Upper lobe of left lung (tissue), 6 donors: ENCODE measurements at places on chromosomes 12 and 14.

- H3K4me1 ChIP-seq: no peaks in the 10 kb centered on the region
- no peaks in the 10 kb centered on the region for H3K27me3 ChIP-seq
- H3K36me3 ChIP-seq: no peaks in the 10 kb centered on the region
- no peak overlapping the region for H3K4me3 ChIP-seq
- DNase-seq: no peak
These were observed 1005.0 kb downstream of the GALC start for GRCh38 chr14:86987966-86988365.

DNA sequence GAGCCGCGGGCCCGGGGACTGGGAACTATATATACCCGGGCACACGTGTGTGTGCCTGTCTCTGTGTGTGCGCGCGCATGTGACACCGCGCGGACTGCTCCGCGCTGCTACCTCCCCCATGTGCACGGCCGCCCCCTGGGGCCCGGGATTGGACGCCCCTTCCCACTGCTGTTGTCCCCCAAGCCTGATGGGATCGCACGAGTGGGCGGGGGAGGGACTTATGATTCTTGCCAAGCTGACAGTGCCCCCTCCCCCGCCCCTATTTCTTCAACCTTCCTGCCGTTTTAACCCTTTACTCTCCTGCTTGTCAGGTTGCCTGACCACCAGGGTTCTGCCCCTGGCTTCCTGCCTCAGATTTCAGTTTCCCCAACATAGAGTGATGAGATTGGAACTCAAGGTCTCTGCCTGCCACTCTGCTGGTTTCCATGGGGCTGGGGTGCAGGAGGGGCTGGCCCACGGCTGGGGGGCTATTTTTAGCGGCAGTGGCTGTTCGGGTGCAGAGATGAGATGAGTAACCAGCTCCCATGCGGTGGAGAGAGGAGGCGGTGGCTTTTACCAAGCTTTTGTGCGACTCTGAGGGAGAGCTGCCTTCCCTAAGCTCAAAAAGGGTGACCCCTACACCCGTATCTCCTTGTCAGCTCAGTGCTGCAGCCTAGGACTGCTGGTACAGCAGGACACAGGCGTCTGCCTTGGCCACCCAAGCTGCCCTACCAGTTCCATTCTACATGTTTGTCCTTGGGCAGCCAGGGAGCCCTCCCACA, at the start of gene DDN:
TSS of gene DDN (minus strand) at position 5 of the 761 bp plus-strand sequence. CDS start 88 bp downstream, outside the sequence.
- peaks cover 37% of the 10 kb centered on the region for H3K36me3 ChIP-seq
- no peak for DNase-seq
- no peak within 1 kb of the TSS for H3K27ac ChIP-seq
- no peaks in the 10 kb centered on the region for H3K27me3 ChIP-seq
- peak within 1 kb of the TSS; percentile 48 for H3K4me3 ChIP-seq

GRCh38 chr14:44960646-44961045, 1.1 kb downstream of the KLHL28 start:
- peaks cover 30% of the 10 kb centered on the region for H3K4me1 ChIP-seq
- no peaks in the 10 kb centered on the region for H3K36me3 ChIP-seq
- no peak for DNase-seq
- peak overlapping the region; percentile 90 for H3K27ac ChIP-seq

GRCh38 chr12:94872671-94872970, 130.9 kb downstream of the NDUFA12 start:
- H3K36me3 ChIP-seq: no peaks in the 10 kb centered on the region
- H3K27me3 ChIP-seq: peaks cover 4% of the 10 kb centered on the region
- no peak overlapping the region for H3K27ac ChIP-seq
- H3K4me3 ChIP-seq: peak overlapping the region; percentile 25
- no peak for DNase-seq

- H3K4me3 ChIP-seq: no peak overlapping the region
- no peaks in the 10 kb centered on the region for H3K4me1 ChIP-seq
- H3K36me3 ChIP-seq: no peaks in the 10 kb centered on the region
- H3K27ac ChIP-seq: no peak overlapping the region
These were observed 230.9 kb upstream of the LRIG3 start for GRCh38 chr12:59151243-59151642.
